ENCODE measurements at places on chromosomes 3 and 15.

GRCh38 chr3:48299746-48300712, 33.4 kb downstream of the SPINK8 start:
- DNase-seq, result peak; percentile 50

- DNase-seq, result no peak
Measured at GRCh38 chr3:156818273-156818651, 7.9 kb upstream of the LEKR1 start.

DNA sequence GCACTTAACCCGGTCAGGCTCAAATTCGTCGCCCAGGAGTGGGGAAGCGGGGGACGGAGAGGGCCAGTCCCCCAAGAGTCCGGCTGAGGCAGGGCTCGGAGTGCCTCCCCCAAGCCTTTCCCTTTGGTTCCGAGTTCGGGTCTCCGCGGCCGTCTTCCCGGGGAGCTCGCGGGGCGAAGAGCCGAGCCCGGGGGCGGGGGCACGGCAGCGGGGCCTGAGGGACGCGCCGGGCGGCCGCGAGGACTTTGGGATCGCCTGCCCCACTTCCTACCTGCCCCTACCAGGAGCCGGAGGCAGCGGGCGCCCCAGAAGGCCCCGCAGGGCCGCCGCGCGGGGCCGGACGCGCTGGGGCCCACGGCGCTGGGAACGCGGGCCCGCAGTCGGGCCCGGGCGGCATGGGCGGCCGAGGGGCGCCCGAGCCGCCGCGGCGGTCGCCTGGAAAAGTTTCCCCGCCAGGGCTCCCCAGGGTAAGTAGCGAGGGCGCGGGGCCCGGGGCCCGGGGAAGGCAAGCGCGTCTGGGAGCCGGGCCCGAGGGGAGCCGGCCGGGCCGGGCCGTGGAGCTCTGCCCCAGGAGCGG, 2.8 kb downstream of the FURIN start:
- peak; percentile 46 for DNase-seq

- no peak for DNase-seq
Measured at GRCh38 chr3:182692021-182692420, 101.3 kb upstream of the ATP11B start.

DNA sequence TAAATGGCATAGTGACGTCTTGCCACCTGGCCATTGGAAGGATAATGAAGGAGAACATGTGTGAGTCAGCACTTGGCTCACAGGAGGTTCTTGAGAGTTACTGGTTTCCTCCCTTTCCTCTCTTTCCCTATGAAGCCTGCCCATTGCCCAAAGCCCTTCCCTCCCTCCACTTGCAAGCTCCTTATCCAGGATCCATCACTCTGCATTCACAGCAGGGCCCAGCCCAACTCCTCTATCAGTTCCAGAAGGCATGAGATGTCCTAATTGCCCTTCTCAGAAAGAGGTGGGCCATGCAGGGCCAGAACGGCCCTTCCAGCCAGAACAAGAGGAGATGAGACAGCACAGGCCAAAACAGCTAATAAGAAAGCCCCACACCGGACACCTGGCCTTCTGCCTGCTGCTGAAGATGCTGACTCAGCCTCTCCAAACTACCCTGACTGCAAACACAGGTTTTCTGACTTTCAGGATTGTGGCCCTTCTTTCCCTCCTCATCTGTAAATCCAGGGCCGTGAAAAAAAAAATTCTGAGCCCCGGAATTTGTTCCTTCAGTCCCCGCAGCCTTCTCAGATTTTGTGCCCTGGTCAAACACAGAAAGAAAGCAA, 29.7 kb downstream of the HAPLN3 start:
- no peak for DNase-seq

DNA sequence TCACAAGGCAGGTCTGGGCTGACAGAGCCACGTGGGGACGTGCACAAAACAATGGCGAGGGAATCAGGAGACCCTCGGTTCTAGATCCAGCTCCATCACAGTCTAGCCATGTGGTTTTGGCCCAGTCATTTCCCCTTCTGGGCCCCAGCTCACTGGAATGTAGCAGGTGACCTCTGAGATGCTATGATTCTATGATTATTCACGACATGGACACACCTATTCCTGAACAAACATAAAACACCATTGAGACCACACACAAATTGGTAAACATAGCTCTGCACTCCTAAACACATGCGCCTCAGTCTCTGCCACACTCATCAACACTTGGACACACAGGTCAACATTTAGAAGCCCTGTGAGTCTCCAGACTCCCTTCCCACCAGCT, 9.0 kb downstream of the IGDCC4 start:
- no peak for DNase-seq

GRCh38 chr3:81741216-81741615, 20.2 kb downstream of the GBE1 start:
- no peak for DNase-seq

- peak; percentile 77 for DNase-seq
Measured at GRCh38 chr15:85554852-85555521, 174.6 kb downstream of the AKAP13 start.

DNA sequence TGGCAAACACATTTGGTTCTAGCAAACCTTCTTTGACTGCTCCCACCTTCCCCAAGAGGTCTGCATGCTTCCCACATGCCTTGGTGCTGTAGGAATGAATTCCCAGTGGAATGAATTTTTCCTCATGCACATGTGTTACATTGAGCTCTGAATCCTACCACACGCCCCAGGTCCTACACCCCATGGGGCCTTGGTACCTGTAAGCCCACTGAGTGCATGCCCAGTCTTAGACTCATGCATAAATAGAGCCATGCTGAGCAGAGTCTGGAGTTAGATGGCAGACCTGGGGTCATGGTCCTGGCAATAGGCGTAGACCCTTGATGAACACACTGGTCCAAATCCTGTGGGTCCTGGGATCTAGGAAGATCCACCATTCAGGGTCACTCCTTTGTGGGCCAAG, 81.8 kb downstream of the EPHB1 start:
- no peak for DNase-seq

DNA sequence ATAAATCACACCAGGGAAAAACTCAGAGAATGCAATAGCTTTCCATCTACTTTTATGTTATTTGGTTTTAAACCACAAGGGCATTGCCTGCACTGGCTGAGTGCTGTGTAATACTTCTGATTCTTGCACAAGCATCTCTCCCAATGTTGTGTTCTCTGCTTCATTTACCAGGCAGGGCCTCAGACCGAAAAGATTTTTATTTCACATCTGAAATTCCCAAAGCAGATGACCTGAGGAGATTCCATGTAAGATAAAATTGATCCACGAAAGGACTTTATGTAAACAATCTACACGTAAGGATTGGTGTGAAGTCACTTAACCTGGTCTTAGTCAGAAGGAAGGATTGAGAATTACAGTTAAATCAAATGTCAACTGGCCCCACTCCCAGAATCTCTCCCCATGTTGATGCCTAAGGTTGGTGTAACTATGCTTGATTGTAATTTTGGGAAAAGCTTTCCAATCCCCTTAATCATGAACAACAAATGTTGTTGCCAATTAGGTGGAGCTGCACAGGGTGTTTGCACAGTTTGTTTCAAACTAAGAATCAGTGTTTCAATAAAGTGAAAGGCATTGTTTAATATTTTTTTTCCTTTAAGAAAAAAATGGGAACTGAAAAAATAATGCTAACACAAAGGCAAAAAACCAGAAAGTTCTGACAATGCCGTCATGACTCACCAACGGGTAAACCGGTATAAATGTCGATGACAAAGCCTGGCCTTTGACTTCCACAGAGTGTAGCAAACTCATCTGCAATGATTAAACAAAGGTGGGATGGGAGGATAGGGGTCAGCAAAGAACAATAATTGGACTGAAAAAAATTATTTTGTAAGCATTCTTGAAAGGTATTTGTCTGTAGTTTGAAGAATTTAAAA, 128.6 kb downstream of the DUT start:
- no peak for DNase-seq

DNA sequence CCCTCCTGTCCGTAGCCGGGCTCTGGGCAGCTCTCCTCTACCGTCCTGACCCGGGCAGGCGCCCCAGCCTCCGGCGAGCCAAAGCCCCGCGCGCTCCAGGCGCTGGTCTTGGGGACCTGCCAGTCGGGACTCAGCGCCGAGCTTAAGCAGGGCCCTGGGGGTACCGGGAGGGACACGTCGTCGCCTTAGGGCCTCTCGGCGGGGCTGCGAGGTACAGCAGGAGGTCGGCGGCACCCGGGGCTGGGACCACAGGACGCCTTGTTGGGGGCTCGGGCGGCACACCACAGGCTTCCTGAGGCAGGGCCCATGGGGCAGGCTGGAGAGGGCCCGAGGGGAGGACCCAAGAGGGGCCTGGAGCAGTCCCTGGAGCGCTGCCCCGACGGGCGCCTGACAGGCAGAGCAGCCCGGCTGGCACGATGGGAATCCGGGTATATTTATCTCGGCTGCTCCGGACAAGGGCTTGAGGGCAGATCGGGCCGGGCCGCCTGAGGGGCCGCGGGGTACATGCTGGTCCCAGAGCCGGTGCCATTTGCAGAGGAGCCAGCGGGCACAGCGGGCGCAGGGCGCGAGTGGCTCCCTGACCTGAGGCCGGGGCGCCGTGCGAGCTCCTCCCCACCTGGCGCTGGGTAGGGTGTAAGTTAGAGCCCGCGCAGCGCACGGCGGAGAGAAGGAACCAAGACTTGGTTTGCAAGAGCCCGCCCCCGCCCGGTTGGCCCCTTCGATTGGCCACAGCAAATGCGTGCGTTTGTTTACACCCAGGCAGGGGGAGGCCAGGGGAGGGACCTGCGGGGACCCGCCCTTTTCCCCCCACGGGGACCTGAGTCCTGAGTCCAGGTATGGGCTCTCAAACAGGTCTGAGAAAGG, 574 bp downstream of the SLC38A3 start:
- peak; percentile 45 for DNase-seq

- no peak for DNase-seq
Measured at GRCh38 chr15:40118473-40118872, 9.8 kb upstream of the BMF start.

Data from suppressor macrophage (primary cell).